HuH-7.5 (cell line): ENCODE measurements at places on chromosomes 1 and 21.

DNA sequence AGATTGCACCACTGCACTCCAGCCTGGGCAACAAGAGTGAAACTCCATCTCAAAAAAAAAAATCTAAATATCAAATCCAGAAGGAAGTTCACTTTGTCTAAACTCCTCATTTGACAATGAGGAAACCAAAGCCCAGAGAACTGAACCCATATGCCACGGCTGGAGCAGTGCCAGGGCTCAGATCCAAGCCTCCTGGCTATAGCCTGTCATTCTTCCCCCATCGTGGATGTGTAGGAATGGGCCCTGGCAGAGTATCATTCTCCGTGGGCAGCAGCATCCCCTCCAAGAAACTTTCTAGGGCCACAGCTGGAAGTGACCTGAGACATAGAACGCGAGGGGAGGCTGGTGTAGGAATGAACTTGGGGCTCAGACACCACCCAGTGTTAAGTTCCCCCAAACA, 47.2 kb downstream of the CAPN9 start:
- no peak for DNase-seq

GRCh38 chr1:53070621-53071020, 8.6 kb downstream of the PODN start:
- DNase-seq = no peak

DNA sequence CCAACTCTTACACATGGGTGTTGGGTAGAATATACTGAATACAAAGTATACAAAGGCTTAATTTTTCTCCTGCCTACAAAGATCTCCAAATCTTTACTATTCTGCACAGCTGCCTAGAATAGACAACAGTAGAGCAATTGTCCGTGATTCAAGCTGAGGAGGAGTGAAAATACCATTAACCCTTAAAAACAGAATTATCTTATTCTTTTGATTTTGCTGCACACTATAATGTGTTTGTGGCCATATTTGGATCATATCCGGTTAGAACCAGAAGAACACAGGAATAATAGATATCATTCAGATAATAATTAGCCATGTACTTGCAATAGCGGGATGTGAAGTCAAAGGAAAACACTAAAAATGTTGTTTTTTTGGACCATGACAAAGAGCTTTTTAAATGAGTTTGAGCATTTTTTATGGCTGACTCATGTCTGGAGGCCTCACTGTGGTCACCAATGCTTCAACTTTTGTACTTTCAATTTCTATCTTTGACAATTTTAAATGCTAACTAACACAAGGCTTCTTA, 197.6 kb upstream of the FOXD3 start:
- no peak for DNase-seq

GRCh38 chr1:239810061-239810481, 281.6 kb upstream of the FMN2 start:
- DNase-seq = no peak

DNA sequence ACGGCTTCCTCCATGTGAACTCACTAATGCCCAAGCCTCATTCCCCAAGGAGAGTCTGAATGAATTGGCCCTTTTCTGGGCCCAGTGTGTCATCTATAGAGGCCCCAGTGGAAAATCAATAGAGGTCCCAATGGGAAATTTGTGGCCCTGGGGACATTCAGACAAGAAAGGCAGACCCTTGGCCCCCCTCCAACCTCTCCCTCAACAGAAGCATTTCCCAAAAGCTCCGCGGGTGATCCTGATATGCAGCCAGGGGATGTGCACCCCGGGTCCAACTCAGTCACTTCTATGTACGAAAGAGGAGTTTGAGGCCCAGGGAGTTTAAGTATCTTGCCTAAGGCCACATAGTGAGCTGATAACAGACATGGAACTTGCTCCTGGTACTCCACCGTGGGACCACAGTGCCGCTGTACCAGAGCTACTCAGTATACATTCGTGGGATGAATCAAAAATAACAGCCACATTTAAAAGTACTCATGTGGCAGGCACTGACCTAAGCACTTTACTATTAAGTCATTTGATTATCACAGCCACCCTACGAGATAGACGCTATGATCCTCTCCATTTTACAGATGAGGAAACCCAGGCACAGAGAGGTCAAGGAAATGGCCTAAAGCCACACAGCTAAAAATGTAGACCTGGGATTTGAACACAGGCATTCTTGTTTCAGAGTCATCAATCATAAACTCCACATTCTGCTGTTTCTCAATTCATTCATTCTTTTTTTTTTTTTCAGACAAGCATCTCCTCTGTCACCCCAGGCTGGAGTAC, 8.5 kb downstream of the EPHA2 start:
- no peak for DNase-seq

- no peak for DNase-seq
Observed at GRCh38 chr21:39251326-39251725, 62.1 kb downstream of the BRWD1 start.

DNA sequence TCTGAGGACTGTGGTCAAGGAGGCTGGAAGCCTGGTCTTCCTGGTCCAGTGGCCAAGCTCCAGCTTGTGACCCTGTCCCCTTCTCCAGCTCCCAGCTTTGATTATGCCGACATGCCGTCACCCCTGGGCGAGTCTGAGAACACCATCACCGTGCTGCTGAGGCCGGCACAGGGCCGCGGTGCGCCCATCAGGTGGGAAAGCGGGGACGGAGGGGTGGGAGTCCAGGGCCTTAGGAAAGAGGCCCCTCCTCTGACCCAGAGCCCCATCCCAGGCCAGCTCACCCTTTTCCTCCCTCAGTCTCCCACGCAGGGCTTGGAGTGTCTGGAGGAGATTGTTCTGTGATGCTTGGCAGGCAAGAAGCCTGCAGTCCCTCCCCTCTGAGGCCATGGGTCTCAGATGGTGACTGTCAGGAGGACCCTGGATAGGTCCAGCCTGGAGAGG, 43.6 kb downstream of the PTPRU start:
- no peak for DNase-seq

DNA sequence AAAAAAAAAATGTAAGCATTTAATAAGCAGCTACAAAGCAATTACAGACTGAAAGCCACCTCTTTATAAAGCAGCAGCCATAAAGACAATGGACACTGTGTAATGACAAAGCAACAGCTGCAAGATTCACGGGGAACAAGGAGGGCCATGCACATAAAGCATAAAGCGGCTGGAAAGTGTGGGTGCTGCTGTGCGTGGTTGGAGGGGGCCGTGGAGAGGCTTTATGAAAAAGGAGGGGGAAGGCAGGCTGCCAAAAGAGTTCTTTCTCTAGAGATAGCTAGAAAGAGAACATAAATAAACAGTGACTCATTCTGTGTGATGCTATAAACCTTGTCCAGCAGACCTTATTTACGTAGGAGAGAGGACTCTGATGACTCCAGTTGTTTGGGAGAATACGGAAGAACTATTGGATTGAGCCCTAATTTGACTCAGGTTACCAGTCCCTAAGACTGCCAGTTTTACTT, 49.3 kb downstream of the ADAMTS1 start:
- no peak for DNase-seq

DNA sequence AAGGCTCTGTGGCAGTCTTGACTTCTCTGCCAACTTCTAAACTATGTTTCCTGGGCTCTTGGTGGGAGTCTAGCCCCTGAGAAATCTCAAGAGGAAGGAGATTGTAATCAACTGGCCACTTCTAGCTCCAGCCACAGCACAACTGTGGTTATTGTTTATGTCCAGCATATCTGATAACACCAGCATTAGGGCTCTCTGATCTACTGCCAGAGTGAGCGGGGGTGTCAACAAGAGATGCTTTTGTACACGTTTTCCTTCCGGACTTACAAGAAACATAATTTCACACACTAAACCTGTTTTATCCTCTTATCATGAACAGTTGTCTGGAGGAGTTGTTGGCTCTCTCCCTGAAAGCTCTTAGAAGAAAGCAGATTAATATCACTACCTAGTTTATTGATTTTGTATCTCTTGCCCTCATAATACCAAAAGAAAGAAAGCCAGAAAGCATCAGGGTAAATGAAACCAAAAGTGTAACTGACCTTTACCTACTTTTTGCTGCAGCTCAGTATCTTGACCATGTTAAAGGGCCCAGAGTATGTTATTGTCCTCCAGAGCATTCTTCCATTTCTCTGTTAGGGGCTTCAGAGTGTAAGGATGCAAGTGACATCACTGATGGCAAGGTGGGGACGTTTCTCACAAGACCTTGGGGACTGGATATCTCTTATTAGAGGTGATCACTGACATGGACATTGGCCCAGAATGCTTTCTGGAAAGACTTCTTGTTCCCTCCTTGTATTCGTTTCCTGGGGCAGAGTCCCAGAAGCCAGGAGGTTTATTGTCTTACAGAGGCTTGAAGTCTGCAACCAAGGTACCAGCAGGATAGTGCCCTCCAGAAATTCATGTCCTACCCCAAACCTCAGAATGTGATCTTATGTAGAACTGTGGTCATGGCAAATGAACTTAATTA, 9.6 kb upstream of the SH2D1B start:
- DNase-seq = no peak

- no peak for DNase-seq
Observed at GRCh38 chr1:205244384-205244783, 16.6 kb downstream of the TMCC2 start.

DNA sequence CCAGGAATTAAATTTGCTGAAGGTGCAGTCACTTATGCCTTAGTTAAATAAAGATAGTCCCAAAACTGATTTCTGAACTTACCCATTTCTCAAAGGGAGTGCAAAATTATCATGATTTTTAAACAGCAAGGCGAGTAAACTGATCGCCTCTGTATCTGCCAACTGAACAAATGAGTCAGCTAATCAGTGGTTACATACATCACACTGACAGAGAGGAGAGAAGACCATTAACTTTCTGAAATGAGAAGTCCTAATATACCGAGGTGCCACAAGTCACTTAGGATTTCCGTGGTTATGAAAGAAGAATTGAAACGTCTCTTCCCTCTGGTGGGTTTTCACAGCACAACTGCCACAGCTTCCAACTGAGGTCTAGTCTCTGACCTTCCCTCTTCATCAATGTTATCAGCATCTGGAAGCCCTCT, 400.7 kb downstream of the SMYD3 start:
- DNase-seq = no peak

DNA sequence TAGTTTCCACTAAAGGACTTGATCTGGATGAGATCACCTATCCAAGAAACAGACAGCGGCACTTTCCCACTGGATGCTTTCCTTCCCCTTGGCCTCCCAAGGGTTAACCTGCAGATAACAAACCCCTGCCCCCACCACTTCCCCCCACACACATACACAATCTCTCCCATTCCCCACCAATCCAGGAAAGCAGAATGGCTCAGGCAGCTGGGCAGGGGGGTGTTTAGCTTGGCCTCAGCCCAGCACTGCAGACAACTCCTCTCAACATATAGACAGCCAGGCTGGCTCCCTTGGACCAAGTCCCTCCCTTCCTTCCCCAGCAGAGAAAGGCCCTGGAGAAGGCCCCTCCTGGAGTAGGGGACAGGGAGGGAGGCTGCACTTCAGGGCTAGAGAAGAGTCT, 24.6 kb downstream of the PLEKHA6 start:
- no peak for DNase-seq

DNA sequence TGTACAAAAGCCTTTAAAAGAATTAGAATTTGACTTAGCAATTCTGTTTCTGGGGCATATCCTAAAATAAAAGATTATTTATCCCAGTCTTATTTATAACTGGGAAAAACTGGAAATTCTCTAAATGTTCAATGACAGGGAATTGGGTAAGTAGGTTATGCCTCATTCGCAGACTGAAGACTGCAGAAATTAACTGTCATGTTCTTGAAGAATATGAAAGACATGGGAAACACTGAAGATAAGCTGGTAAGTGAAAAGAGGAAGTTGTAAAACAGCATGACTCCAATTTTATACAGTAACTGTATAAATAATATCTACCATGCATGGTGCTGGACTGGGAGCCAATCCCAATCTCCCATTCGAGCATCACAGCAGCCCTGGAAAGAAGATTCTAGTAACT, 50.6 kb upstream of the SLC2A1 start:
- no peak for DNase-seq
